GM13977 (cell line): ENCODE measurements at places on chromosomes 16 and 17.

DNA sequence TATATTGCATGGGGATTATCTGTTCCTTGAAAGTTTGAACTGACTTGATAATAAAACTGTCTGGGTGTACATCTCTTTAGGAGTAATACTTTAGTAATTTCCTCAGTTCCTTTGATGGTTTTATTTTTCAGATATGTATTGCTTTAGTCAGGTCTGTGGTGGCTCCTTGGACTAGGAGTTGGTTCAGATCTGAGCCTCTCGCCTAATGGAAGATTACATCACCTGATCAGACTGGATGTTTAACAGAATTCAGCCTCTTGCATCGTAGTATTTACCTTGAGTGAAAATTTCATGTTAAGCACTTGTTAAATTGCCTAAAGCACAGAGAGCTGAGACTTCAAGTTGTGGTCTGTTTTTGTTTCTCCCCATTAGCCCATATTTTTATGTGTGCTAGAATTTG lies 267.3 kb downstream of the MAP2K4 start:
- DNase-seq = no peak

GRCh38 chr16:360698-361336 lies 8.3 kb upstream of the AXIN1 start:
- no peak for DNase-seq

GRCh38 chr16:4481526-4481925 lies 5.3 kb downstream of the HMOX2 start:
- no peak for DNase-seq

DNA sequence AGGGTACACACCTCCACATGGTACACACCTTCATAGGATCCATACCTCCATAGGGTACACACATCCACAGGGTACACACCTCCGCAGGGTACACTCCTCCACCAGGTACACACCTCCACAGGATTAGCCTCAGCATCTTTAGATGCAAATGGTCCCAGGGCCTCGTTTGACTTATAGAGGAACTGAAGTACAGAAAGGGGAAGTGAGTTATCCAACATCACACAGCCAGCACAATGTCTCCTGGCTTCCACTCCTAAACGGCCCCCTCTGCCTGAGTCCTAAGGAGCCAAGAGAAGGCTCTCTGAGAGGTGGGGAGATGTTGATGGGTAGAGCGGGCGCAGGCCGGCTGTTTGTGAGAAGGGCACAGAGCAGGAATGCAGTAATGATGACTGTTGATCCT lies 12.0 kb downstream of the FOXN1 start:
- DNase-seq = no peak

- DNase-seq = no peak
These were observed 230.2 kb downstream of the SNX29 start for GRCh38 chr16:12206749-12207142.
